ENCODE measurements at places on chromosomes 5 and 9.
A peak's percentile ranks its signal among the peaks of the same experiment; 100 is the strongest.

DNA sequence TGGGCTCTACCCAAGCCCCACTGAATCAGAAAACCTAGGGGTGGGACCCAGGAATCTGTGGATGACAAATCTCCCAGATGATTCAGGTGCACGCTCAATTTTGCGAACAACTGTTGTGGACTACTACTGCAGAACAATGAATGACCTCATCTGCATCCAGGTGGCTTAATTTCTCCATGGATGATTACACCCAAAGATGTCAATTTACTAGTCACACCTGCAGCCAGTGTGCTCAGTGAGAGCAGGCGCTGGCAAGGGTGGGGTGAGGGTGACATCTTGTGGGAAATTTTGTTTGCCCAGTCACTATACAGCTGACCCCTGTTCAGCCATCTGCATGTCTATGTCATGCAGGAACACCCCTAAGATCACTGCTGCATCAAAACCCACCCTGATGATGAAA is 118.2 kb downstream of the ENTREP1 start:
- DNase-seq: no peak

GRCh38 chr9:108419379-108419778 is 436.4 kb downstream of the ACTL7B start:
- no peak for DNase-seq

DNA sequence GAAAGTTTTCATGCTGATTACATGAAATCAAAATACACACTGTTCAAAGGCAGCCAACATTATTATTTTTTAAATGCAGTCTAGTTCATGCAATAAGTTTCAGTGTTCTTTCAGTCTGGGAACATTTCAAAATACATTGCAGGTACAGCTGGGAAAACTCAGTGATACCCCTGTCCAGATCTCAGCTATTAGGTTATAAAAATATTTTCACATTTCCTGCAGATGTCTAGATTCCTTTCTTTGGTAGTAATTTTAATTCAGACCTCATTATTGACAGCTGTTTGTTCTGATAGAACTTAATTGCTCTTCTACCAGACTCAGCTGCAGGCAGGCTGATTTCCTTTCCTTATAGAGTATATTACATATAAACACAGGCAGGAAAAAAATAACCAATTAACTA is 556.8 kb upstream of the DMAC1 start:
- DNase-seq: no peak

- DNase-seq: no peak
Measured at GRCh38 chr9:124286292-124286931, 28.7 kb downstream of the NEK6 start.

- no peak for DNase-seq
Measured at GRCh38 chr9:94149696-94150095, 65.4 kb downstream of the PTPDC1 start.

- DNase-seq: no peak
Measured at GRCh38 chr5:138649316-138649720, 74.1 kb upstream of the HSPA9 start.

- DNase-seq: peak; percentile 62
Measured at GRCh38 chr5:141883184-141883891, 5.1 kb upstream of the PCDH1 start.

DNA sequence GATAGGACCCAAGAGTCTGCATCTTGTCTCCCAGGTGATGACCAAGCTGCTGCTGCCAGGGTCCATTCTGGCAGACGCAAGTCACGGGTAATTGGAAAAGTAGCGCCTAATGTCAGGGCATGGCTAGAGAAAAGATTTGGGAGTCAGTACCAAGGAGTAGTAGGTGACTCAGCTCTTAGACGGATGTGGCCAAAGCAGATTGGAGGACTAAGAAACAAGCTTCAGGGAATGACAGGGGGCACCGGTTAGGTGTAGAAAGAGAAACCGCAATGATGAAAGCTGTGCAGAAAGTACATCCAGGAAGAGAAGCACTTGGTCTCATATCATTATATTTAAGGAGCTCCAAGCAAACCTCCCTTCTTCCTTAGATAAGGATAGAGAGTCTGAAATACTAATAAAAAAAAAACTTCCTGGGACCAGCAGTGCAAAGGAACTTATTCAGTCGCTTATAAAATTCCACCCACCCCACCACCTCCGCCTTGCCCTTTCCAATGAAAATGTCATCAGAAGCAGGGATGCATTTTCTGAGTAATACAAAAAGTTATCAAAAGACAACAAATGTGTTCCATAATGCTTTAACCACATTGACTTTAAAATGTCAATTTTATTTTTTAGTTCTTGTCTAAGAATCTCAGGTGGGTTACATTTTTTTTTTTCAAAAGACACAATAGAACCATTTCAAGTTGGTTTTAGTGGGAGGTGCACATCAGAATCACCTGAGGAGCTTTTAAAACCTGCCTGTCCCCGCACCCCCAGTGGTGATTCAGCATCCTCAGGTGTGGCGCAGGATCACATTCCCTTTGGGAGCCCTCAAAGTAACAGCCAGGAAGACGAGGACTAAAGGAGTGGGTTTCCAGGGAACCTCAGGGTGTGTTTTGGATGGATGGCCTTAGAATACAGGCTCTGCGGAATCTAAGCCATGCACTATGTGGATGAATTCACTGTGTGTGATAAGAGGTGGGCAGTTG is 31.2 kb downstream of the PTPN3 start:
- no peak for DNase-seq

- no peak for DNase-seq
Measured at GRCh38 chr5:100520348-100520747, 14.8 kb upstream of the FAM174A start.

- no peak for DNase-seq
Measured at GRCh38 chr5:26940994-26941393, 97.4 kb downstream of the CDH9 start.
